Hepatocyte (in vitro differentiated cells): ENCODE measurements at places on chromosomes 12 and 14. TPM values are rescaled to one million over a fixed set of nuclear protein-coding genes. Genes with fewer than 3 reads are reported as not detected.

The ACSM4 gene
- polyA plus RNA-seq = not detected in 2 replicates

The CCDC198 gene
- polyA plus RNA-seq = 8.5 and 15.3 TPM in 2 replicates

The TMTC2 gene
- 1.5 and 1.7 TPM in 2 replicates for polyA plus RNA-seq

- DNase-seq = peak; percentile 63
Observed at GRCh38 chr12:123519141-123520001, 14.1 kb downstream of the RILPL1 start.

DNA sequence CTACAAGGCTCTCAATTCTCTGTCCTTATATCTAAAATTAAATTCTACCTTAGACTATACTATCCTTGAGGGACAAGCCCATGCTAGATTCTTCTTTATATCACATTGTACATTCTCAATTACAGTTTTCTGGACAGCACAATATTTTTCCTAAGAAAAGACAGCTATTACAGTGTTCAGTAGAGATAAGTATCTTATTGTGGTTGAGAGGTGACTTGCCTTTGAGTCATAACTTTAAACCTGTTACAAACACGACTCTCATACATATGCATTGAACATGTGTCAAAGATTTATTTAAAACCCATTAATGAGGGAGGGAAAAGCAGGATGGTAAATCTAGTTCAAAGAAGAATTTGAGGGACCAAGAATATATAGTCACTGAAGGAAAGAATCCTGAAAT lies 61.1 kb downstream of the TPH2 start:
- DNase-seq = no peak
